Activated CD4-positive, alpha-beta T cell treated with anti-CD3 and anti-CD28 coated beads, Interleukin-2, amount 50 U/mL, for 48 hours (primary cell): ENCODE measurements at places on chromosomes 1 and 21.
A peak's percentile ranks its signal among the peaks of the same experiment; 100 is the strongest.

DNA sequence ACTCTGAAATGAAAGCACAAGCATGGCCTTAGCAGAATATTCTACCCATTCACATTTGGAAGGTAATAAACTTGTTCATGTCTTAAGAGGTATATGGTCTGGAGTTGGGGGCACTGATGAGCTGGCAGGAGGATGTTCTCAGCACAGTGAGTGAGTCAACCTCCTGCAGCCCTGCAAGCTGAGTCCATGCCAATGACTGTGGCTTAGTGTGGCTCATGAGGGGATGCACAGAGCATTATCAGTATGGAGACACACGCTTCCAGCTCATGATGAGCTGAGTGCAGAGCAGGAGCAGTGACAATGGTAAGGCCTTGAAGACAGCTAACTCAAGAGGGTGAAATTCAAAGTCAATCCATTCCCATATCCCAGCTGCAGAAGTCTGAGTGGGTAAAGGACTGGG is 102.3 kb downstream of the TNFSF18 start:
- no peak for DNase-seq

GRCh38 chr1:110187139-110187890 is 22.8 kb upstream of the KCNC4 start:
- no peak for DNase-seq

DNA sequence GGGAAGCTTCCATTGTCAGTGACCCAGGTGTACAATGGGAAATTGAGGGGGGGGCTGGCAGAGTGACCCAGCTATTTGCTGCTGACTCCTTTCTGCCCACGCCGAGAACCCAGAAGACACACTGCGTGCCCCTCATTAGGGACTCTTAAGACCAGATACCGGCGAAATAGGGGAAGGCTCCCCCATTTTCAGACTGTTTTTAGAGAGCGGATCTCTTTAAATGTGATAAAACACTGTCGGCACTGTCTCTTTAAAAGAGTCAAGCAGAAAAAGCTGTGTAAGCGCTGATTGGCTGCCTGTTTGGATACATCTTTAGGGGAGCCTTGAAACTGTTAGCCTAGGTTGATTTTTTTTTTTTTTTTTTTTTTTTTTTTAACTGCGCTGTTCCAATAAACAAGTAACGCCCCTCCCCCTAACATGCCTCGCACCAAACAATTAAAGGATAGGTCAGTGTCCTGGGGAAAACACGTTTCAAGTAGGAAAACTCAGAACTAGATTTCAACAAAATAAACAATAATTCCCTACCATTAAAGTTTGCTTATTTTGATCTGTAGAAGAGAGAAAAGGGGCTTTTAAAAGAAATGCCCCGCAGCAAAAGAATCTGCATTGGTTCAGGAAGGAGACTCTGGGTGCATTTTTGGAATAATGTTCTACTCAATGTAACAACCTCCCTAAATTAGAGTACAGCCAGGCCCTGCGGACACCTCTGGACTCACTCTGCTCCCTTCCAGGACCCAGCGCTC is 1.4 kb upstream of the SSBP3 start:
- DNase-seq: peak; percentile 50

DNA sequence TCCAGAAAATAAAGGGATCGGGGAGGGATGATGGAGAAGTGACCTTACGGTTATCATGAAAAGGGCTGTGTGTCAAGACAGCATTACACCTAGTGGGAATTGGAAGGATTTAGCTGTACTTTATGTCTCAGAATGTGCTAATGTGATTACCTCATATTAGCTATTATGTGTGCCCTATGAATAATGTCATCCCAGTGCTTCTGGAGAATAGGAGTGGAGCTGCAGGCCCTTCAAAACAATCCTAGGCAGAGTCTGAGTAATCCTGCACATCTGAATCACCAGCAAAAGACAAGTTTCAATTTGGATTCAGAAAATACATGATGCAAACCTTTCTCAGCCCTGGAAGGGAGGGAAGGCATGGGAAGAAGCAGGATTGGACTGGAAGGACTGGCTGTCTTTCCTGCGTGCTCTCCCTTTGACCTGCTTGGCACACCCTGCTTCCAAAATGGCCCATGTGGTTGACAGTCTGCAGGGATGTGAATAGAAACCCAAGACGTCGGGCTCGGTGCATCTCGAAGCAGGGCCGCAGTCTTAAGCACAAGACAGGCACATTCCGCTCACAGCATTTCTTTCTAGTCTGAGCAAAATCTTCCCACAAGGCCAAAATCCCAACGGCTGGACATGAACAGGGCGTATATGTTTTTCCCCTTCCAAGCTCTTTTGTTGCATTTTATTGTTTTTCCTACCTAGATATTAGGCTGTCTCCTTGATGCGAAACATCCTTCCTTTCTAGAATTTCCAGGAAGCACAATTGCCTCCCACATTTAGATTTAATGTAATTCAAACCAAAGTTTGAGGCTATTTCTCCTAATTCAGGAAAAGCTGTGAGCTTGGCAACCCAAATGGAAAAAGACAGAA is 54.3 kb upstream of the TARBP1 start:
- no peak for DNase-seq

DNA sequence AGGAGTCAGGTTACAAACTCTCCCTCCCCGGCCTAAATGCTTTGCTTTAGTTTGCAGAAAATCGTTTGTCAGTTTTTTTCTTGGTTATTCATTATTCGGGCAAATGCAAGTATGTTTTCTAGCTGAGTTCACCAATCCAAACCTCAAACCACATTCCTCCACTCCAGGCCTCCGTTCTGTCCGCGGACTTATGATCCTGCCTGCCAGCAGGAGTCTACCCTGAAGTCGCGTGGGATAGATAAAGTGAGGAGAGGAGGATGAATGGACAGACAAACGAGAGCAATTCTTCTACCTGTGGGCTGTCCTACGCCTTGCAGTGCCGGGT is 1.3 kb downstream of the ADAMTS1 start:
- no peak for DNase-seq

- no peak for DNase-seq
These were observed 35.0 kb upstream of the ATP2B4 start for GRCh38 chr1:203591626-203592025.

DNA sequence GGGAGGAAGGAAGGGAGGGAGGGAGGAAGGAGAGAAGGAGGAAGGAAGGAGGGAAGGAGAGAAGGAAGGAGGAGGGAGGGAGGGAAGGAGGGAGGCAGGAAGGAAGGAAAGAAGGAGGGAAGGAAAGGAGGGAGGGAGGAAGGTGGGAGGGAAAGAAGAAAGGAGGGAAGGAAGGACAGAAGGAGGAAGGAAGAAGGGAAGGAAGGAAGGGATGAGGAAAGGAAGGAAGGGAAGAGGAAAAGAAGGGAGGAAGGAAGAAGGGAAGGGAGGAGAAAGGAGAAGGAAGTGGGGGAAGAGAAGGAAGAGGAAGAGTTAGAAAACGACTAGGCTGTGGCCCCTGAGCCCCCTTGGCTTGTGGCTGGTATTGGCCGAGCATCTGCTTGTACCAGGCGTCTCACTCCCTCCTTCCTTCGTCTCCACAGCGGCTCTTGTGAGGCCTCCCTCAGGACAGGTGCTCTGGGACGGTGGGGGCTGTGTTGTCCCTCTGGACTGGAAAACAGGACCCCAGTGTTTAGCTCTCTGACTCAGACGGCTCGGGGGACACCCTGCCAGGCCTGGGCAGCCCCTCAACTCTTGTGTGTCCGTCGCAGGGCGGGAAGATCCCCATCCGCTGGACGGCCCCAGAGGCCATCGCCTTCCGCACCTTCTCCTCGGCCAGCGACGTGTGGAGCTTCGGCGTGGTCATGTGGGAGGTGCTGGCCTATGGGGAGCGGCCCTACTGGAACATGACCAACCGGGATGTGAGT is 36.2 kb upstream of the C1QA start:
- DNase-seq: no peak

- no peak for DNase-seq
These were observed 19.0 kb downstream of the KDM4A start for GRCh38 chr1:43668956-43669355.

DNA sequence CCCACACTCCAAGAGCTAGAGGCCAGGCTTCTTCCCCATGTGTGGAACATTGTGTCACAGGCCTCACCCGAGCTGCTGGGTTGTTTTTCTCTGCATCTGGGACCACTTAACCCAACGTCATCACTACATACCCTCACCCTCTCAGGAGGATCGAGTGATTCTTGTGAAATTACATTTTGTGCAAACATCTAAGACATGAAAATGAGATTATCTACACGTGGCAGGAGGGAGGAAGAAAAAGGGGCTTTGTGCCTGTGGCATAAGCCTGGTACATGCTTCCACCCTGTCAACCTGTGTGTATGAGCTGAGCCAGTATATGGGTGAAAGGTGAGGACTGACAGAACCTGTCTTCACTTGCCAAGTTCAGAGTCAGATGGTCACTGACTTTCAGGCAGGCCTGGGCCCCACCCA is 1.6 kb downstream of the CPT2 start:
- DNase-seq: no peak

- no peak for DNase-seq
These were observed 44.5 kb upstream of the C1orf87 start for GRCh38 chr1:60118085-60118484.

- DNase-seq: no peak
These were observed 31.6 kb upstream of the RPTN start for GRCh38 chr1:152190589-152190988.

- DNase-seq: no peak
These were observed 144.1 kb upstream of the HOOK1 start for GRCh38 chr1:59670662-59671061.

GRCh38 chr21:46097336-46098293 is at the start of gene COL6A2:
Gene COL6A2 (plus strand): TSS chr21:46098112.
- peak; percentile 61 for DNase-seq

GRCh38 chr1:6083385-6083784 is 37.7 kb downstream of the KCNAB2 start:
- DNase-seq: no peak

DNA sequence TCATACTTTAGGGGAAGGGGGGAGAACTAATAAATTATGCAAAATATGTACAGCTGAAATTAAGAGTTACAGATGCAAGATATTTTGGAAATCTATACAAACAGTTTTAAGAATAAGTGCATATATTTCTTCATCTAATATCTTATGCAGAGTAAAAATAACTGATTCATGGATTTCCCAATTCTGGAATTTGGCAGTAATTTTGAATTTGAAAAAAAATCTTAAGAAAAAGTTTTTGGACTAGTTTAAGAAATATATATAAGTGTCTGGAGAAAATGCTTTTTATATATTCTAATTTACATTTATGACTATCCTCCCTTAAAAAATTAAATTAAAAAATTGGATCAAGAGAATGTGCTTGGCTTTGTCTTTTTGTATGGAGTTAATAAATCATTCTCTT is 474.3 kb downstream of the BRINP3 start:
- no peak for DNase-seq

GRCh38 chr1:31580513-31580870 is 4.2 kb downstream of the TINAGL1 start:
- DNase-seq: no peak

GRCh38 chr1:17167041-17167785 is 37.7 kb upstream of the PADI1 start:
- no peak for DNase-seq

DNA sequence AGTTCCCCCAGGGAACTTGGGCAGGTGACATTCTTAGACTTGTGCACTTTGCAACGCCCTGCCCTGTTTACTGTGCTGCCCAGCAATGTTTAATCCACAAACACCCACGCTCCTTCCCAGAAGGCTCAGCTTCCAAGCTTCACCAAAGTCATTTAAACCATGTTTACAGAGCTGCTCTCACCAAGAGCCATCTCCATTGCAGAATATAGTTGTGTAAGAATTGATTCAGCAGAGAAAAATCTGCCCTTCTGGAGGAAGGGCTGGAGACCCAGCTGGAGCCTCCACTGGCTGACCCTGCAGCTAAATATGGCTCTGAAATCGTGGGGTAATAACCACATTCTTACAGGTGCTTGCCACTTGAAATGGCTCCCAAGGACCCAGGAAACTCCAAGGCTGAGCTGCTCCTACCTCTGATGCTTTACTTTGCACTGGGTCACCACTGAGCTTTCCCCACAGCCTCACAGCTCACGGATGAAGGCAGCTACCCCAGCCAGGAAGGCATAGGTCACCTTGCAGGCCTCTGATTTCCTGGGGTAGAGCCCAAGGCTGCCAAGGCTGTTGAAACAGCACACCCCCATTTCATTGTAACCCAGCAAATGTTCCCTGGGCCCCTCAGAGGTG is 8.7 kb downstream of the CAPN2 start:
- no peak for DNase-seq

GRCh38 chr1:66840929-66841328 is 39.9 kb upstream of the INSL5 start:
- no peak for DNase-seq

GRCh38 chr1:30691480-30691879 is 31.9 kb downstream of the MATN1 start:
- DNase-seq: no peak

DNA sequence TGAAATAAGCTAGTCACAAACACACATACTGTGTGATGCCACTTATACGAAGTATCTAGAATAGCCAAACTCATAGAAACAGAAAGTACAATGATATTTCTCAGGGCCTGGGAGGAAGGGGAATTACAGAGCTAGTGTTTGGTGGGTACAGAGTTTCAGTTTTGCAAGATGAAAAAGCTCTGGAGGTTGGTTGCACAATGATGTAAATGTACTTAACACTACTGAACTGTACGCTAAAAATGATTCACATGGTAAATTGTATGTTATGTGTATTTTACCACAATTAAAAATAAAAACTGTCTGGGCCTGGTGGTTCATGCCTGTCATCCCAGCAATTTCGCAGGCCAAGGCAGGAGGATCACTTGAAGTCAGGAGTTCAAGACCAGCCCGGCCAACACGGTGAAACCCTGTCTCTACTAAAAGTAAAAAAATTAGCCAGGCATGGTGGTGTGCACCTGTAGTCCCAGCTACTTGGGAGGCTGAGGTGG is 15.3 kb upstream of the FHAD1 start:
- peak; percentile 37 for DNase-seq

DNA sequence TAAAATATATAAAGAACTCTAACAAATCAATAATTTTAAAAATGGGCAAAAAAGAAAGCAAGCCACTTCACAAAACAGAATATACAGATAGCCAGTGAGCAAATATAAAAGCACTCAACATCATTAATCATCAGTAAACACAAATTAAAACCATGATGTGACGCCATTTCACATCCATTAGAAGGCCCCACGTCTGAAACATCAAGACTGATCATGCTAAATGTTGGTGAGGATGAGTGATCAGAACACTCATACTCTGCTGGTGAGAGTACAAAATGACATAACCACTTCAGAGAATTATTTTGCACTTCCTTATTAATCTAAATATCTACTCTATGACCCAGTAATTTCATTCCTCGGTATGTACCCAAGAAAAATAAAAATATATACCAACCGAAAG is 512.2 kb upstream of the NR5A2 start:
- DNase-seq: no peak
